ENCODE measurements at places on chromosomes 7 and 10.

DNA sequence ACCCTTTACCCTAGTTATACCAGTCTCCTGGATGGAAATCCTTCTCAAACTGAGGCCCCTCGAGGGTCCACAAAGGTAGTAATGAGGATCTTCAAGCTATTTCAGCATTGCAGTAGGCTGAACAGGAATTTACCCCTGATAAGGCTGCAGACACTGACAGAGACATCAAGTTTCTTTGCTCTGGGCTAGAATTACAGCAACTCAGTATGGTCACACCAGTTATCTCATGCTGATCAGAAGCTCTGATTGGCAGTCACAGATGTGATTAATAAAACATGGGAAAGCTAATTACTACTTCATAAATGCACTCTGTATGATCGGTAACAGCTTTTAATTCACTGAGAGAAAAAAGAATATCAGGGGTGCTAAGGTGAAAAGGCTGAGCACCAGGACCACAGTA is 30.6 kb downstream of the FAM204A start:
- DNase-seq: no peak

DNA sequence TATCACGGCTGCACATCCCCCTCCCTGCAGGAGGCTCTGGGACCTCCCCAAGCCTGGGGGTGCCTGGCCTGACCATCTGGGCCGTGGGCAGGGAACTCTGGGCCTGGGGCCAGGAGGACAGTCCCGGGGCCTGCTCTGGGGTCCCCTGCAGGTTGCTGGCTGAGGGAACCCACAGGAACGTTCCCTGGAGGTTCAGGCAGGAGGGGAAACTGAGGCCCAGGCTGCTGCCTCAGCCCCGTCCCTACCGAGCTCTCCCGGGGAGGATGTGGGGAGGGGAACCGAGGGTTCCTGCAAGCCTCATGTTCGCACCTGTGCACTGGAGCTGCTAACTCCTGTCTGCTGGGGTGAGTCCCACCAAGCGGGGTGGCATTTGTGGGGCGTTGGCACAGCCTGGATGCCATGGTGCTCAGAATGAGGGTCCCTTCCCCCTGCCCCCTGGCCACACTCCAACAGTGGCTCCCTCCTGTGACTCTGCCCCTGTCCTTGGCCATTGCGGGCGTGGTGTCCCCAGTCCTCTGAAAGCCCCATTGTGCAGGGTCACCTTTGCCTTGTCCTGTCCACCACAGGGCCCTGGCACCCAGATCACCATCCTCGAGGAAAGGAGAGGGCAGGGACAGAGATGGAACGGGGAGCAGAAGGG is 9.4 kb downstream of the ELFN1 start:
- DNase-seq: no peak

GRCh38 chr7:91396-92175 is 100.8 kb upstream of the FAM20C start:
- no peak for DNase-seq

DNA sequence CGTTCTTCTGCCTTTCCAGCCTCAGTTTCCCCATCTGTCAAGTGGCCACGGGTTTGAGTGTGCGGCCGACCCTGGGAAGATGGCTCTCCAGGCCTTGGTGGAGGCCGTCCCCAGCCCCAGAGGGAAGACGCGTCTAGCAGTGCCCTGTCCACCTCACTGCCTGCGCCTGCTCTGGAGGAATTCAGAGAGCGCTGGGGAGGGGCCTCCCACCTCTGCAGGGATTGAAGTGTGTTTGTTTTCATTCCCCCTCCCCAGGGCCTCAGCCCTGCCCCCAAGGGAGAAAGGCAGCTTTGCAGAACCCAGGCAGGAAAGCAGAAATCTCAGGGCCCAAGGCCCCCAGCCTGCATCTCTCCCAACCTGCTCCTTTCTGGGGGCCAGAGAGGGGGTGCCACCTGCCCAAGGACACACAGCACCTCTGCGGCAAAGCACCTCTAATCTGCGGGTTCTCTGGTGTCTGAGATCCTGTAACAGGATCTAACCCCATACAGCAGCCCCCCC is 91.0 kb downstream of the MICALL2 start:
- no peak for DNase-seq

DNA sequence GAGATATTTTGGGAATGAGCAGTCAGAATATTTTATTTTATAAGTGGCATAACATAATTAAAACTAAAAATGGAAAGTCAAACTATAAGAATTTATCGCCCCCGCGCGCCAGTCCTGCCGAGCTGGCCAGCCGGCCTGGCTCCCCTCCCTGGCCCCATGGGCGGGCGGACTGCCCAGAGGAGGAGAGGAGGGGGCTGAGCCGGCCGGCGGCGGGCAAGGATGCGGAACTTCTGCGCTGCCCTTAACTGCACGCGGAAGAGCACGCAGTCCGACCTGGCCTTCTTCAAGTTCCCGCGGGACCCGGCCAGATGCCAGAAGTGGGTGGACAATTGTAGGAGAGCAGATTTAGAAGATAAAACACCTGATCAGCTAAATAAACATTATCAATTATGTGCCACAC is 96.8 kb downstream of the DKK1 start:
- no peak for DNase-seq

DNA sequence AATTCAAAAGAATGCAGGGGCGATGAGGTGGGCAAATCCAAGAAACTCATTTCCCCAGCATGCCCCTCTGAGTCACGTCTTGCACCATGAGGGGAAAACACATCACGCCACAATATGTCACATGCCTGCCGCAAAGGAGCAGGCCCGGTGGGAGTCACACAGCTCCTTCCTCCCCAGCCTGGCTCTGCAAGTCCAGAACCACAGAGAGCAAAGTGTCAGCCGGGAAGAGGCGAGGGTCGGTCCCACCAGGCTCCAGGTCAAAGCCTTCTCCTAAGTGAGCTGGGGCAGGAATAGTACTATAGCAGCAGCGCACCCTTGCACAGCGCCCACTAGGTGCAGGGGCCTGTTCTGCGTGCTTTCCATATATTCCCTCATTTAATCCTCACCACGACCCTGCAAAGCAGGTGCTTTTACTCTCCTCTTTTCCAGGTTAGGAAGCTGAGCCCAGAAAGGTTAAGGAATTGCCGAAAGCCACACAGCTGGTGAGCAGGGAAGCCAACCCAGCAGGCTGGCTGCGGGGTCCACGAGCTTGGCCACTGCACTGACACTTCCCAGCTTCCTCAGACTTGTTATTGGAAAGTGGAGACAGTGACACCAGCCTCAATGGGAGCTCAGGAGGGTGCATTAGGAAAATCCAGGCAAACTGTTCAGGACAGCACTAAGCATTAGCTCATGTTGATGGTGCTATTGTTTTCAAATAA is 94.0 kb upstream of the ZMIZ1 start:
- peak; percentile 93 for DNase-seq

- DNase-seq: no peak
Measured at GRCh38 chr7:117759950-117760640, 113.1 kb downstream of the CTTNBP2 start.

GRCh38 chr7:16084370-16084769 is 337.0 kb downstream of the CRPPA start:
- no peak for DNase-seq

- no peak for DNase-seq
Measured at GRCh38 chr7:28083164-28083997, 97.2 kb downstream of the JAZF1 start.

DNA sequence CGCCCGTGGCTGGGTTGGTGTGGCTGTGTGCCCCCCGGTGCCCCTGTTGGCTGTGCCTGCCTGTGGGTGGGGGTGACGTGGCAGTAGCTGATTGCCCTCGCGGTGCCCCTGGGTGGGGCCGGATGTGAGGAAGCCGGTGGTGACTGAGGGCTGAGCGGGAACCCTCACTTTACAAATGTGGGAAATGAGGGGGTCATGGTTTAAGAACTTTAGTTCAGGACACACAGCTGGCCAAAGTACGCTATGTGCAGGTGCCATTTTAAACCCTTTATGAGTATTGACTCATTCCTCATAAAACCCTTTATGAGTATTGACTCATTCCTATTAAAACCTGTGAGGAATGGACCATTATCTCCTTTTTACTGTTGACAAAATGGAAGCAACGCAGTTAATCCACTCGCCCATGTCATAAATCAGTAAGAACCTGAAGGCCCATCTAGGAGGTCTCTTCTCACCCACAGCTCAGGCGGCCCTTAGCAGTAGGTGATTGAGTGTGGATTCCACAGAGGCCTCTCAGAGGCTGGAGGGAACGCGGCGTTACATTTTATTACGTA is 290.1 kb upstream of the COBL start:
- no peak for DNase-seq

- DNase-seq: peak; percentile 28
Measured at GRCh38 chr7:47778153-47778661, 170.1 kb downstream of the PKD1L1 start.

- DNase-seq: no peak
Measured at GRCh38 chr7:119685906-119686305, 587.1 kb upstream of the KCND2 start.

DNA sequence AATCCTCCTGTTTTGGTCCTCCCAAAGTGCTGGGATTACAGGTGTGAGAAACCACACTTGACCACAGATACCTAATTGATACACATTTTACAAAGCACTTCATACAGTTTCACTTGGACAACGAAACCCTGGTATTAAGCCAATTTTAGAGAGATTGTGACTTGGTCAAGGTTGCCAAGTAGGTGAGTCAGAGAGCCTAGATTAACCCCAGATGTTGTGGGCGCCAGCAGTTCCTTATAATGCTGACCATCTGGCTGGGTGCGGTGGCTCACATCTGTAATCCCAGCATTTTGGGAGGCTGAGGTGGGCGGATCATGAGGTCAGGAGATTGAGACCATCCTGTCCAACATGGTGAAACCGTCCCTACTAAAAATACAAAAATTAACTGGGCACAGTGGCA is 4.9 kb upstream of the PHKG1 start:
- peak; percentile 10 for DNase-seq

DNA sequence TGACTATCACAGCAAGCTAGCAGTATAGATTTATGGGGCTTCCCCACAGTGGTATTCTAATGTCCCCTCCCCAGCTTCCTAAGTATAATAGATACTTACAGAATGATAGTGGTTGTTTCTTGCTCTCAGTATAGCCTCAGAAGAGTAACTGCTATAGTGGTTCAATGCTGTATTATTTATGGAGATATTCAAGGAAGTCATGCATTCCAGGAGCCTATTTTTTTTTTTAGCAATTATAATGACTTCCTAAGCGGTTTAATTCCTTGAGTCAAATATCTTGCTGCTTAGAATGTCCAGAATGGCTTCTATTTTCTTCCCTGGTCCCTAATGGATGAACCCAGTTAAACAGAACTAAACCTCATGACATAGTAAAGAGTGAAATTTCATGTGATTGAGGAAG is 451.5 kb upstream of the SEMA3D start:
- DNase-seq: no peak

GRCh38 chr10:130025326-130025725 is 61.3 kb upstream of the EBF3 start:
- no peak for DNase-seq

All from RCC 7860 (cell line).